ENCODE measurements at places on chromosomes 6 and 20.

DNA sequence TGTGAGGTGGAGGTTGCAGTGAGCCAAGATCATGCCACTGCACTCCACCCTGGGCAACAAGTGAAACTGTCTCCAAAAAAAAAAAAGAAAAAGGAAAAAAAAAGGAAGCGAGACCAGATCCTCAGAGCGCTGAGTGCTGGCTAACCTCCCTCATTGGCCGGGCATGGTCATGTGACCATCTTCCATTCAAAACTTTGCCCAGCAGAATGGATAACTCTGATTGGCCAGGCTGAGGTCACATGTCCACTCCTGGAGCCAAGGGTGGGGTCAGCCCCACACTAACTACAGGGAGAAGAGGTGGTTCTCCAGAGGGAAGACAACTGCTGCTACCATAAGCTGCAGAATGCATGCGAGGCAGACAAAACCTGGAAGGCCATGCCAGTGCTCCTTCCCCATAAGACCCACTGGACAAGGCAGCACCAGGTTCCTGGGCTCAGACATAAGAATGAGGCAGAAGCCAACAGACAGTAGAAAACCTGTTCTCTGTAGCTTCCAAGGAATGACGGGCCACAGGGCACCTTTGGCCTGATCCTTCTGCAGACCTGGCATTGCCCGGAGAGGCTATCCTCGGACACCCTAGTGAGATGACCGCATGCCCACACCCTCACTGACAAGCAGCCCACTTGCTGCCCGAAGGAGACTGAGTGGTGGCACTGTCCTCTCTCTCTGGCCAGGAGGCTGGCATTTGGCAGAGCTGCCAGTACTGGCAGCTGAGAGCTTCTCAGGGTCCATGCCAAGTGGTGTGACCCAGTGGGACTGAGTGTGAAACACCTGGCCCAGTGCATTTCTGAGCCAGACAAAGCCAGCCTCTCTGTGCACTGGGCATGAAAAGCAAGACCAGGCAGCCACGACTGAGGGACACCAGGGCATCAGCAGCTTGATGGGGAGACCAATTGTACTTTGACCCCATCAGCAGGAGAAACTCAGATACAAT lies 311.9 kb upstream of the SULF2 start:
- DNase-seq = no peak

GRCh38 chr20:37686762-37687477 lies 6.9 kb upstream of the CTNNBL1 start:
- DNase-seq = no peak

GRCh38 chr6:98782772-98783171 lies 51.6 kb upstream of the POU3F2 start:
- no peak for DNase-seq

- DNase-seq = no peak
Observed at GRCh38 chr6:116580198-116580597, 8.9 kb downstream of the RWDD1 start.

GRCh38 chr20:24590178-24590982 lies 121.0 kb downstream of the SYNDIG1 start:
- DNase-seq = no peak

- no peak for DNase-seq
Observed at GRCh38 chr20:46575394-46575793, 24.9 kb upstream of the OCSTAMP start.

- no peak for DNase-seq
Observed at GRCh38 chr6:40312213-40313015, 274.8 kb downstream of the LRFN2 start.

- DNase-seq = no peak
Observed at GRCh38 chr6:32623693-32624092, 13.5 kb upstream of the HLA-DQA1 start.

GRCh38 chr6:104788400-104788799 lies 71.3 kb downstream of the HACE1 start:
- DNase-seq = no peak

- DNase-seq = no peak
Observed at GRCh38 chr6:155954149-155954548, 498.5 kb upstream of the NOX3 start.

DNA sequence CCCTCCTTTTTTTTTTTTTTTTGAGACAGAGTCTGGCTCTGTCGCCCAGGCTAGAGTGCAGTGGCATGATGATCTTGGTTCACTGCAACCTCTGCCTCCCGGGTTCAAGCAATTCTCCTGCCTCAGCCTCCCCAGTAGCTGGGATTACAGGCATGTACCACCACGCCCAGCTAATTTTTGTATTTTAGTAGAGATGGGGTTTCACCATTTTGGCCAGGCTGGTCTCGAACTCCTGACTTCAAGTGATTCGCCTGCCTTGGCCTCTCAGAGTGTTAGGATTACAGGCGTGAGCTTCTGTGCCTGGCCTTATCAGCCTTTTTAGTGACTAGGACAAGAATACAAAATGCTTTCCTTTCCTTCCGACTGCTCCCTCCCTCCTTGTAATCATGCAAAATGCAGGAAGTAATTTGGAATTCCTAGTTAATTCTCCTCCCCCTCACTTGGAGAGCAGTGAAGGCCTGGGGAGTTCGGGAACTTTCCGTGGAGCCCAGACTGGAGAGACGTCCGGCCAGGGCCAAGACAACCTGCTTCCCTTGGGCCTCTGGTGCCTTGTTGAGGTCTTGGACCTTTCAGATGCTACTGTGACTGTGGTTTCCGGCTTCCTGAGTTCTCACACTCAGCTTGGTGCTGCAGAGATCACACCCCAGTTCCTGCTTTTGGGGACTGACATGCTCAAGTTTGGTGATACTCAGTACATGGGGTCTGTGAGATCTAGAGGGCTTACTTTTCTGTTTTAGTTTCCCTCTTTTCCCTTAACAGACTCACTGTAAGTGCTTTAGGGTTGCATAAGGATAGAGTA lies 3.9 kb upstream of the PHF20 start:
- DNase-seq = no peak

GRCh38 chr20:1255675-1256074 lies 10.4 kb upstream of the SNPH start:
- DNase-seq = no peak

DNA sequence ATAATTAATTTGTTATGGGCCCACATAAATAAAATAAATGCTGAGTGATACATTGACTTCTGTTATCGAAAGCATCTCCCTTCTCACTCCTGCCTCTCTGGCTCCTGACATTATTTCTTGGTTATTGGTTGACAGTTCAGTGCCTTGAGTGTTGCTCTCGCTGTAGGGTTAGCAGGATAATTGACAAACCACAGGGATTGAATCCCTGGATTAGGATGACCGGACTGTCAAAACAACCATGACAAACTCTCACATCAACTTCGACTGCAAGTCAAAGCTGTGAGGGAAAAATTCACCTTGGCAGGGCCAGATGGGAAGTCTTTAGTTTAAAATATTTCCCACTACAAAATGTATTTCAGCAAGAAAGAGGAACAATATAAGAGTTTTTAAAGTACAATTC lies 245.4 kb upstream of the TFAP2D start:
- DNase-seq = no peak

DNA sequence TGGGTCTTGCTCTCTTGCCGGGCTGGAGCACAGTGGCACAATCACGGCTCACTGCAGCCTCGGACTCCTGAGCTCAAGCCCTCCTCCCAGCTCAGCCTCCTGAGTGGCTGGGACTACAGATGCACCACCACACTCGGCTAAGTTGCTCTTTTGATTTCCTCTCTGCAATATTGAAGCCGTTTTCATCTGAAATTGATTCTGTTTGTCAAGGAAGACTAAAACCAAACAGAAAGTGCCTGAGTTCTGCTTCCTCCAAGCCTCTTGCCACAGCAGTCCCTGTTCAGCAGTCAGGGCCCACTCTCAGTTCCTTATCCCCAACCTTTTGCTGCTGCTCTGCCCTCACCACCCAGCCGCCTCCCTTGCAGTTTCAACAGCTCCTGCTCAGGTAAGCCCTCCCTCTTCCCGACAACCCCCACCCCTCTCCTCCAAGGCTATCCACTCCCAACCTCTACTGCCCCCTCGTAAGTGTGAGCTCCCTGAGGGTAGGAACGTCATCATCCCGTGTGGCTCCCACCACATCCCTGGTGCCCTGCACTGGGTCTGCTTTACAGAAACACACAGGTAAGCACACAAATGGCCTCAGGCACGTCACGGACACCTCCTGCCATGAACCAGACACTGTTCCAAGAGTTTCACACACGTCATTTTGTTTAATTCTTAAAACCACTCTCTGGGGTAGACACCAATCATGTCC lies 70.7 kb upstream of the TAB2 start:
- no peak for DNase-seq
